Cardiac atrium fibroblast (primary cell): ENCODE measurements at places on chromosomes 5 and 9. TPM values are rescaled to one million over a fixed set of nuclear protein-coding genes. Genes with fewer than 3 reads are reported as not detected.

The CSF1R gene
- total RNA-seq = not detected in 2 replicates

The ZCCHC9 gene
- total RNA-seq = 9.9 and 17.5 TPM in 2 replicates

The BARHL1 gene
- total RNA-seq = not detected in 2 replicates

The LRRC19 gene
- not detected in 2 replicates for total RNA-seq

The MOB3B gene
- 0.16 and 0.18 TPM in 2 replicates for total RNA-seq

The IFNB1 gene
- total RNA-seq = not detected in 2 replicates

The POU5F2 gene
- 0.16 and 0.18 TPM in 2 replicates for total RNA-seq

The CNTNAP3 gene
- 2.6 and 6.7 TPM in 2 replicates for total RNA-seq

The TNPO1 gene
- 147 and 188 TPM in 2 replicates for total RNA-seq

The RASGRF2 gene
- total RNA-seq = 0.18 and 1.3 TPM in 2 replicates

The GAPT gene
- not detected in 2 replicates for total RNA-seq

The LCNL1 gene
- not detected in 2 replicates for total RNA-seq
